Mucosa of gallbladder (tissue), 1 donor: ENCODE measurements at places on chromosomes 16 and 17.
A peak's percentile ranks its signal among the peaks of the same experiment; 100 is the strongest.

- no peak for DNase-seq
Observed at GRCh38 chr17:66379996-66380395, 77.6 kb downstream of the PRKCA start.

DNA sequence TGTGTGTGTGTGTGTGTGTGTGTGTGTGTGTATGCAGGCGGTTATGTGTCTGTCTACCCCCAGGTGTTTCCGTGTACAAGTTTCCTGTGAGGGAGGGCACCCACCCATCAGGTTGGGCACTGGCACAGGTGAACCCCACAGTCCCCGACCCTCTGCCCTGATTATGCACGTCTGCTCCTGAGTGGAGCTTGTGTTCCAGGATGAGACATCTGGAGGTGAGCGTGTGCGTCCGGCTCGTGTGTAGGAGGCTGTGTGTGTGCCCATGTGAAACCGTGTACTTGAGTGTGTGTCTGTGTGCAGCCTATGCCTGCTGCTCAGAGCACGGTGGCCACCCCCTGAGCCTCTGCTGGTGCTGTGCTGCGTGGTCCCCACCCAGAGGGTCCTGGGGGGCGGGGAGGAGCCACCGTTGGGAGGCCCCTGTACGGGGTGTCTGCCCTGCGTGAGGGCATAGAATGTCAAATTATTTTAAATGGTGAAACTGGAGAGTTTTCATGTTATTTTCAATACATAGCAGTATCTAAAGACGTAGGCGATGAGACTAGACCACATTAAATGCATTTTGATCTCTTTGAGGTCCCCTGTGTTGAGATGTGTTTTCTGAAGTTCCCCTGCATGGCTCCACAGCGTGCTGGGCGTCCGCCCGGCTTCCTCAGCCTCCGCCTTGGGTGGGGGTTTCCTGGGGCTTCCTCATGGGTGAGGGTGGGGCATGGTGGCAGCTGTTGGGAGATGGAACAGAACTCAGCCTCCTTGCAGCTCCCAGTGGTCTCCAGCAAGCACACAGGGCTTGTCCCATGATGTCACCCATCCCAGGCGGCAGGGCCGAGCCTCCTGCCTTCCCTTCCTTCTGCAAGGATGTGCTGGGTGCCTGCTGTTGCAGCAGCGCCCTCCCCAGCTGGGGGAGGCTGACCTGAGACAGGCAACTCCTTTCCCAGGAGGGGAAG is 43.4 kb downstream of the KCNJ12 start:
- DNase-seq, result no peak

DNA sequence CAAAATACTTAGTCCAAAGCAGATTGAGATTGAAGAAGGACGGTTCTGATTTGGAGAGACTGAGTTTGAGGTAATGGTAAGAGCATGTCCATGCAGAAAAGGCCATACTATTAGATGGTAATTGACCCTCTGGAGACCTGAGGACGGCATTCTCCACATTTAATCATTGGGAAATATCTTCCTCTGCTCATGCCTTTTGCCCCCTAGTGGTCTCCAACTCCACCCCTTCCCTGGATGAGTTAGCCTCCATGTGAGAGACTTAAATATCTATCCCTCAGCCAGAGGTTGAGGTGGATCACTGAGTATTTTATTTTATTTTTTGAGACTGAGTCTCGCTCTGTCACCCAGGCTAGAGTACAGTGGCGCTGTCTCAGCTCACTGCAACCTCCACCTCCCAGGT is 10.4 kb upstream of the OR3A1 start:
- no peak for DNase-seq

DNA sequence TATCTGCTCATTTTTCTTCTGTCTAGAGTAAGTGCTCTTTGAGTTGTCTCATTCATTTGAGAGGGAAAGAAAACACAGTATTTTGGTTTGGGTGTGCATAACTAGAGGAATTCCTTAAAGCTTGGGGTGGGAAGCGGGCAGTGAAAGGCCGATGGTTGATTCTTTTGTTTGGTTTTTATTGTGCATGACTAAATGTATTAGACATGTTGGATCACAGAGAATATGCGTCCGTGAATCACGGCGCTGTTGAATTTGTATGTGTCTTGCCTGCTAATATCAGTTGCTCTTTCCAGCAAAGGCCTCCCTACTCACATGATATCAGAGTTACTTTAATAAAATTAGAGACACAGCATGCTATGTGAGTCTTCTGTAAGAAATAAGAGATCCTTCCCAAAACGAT is 180.0 kb downstream of the CHD9NB start:
- DNase-seq, result no peak

DNA sequence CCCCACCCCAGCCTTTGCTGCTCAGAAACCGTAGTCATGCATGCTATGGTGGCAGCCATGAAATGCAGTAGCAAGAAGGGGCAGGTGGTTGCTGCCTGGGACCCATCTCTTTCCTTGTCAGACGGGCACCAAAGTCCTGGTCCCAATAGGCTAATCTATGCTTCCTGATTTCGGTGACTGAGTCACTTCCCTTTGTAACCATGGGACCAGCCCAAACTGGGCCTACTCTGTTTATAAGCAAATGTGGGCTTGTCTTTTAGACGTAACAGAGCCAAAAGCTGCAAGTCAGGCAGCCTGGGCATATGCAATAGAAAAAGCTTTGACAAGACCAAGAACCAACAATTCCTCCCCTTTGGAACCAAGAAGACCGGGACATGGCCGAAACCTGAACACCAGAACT is 99.1 kb upstream of the RBBP6 start:
- DNase-seq, result no peak

DNA sequence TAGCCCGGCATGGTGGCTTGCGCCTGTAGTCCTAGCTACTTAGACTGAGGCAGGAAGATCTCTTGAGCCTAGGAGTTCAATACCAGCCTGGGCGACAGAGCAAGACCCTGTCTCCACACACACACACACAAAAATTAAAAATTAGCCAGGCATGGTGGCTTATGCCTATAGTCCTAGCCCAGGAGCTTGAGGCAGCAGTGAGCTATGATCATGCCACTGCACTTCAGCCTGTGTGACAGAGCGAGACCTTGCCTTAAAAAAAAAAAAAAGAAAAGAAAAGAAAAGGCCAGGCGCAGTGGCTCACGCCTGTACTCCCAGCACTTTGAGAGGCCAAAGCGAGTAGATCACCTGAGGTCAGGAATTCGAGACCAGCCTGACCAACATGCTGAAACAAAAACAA is 23.9 kb downstream of the C17orf75 start:
- DNase-seq, result no peak

DNA sequence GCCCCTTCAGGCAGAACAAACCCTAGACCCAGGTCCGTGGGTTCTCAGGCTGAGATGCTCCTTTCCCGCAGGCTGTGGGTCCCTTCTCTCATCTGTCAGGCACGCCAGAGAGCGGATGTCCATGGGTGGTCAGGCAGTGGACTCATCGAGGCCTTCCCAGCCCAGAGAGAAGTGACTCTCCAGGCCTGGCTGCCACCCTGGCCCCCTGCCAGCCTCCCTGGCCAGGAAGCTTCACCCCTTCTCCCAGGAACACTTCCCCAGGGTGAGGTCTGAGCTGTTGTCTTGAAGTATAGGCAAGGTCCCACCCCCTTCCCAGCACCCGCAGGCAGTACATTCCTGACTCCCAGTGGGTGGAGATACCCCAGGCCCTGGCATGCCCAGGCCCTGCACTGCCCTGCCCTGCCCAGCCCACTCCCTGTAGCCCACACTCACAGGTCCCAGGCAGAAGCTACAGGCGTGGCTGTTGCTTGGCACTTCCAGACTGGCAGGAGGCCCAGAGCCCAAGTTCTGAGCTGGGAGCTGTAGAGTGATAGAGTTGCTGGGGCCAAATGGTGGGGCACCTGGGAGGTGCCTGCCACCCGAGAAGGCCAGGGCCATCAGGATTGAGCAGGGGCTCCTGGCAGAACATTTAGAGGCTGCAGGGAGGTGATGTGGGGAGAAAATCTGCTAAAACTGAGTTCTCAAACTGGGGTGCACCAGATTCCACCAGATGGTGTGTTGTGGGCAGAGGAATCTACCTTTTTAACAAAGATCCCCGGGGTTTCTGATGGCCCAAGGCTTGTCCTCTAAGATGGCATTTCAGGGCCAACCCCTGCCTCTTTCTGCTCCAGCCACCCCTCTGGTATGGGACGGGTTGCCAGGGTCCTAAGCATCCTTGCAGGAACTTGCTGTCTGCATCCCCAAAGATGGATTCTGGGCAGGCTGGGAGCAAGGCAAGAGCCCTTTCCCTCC is 6.7 kb downstream of the ITGA3 start:
- peak; percentile 86 for DNase-seq

- no peak for DNase-seq
Observed at GRCh38 chr16:65126845-65127624, 5.2 kb upstream of the CDH11 start.

GRCh38 chr17:40793832-40794231 is 5.9 kb downstream of the KRT28 start:
- no peak for DNase-seq

DNA sequence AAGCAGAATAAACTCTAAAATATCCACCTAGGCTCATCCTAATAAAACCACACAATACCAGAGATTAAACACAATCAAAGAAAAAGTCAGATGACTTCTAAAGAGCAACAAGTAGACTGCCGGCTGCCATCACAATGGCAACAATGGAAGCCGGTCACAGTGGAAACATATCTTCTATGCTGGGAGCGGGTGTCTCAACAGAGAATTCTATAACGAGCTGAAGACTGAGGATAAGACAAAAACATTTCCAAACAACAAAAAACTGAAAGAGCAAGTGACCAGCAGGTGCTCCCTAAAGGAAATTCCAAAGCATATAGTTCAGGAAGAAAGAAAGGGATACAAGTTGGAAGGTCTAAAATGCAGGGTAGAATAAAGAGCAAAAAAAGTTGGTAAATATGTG is 8.9 kb downstream of the NSMCE1 start:
- no peak for DNase-seq

DNA sequence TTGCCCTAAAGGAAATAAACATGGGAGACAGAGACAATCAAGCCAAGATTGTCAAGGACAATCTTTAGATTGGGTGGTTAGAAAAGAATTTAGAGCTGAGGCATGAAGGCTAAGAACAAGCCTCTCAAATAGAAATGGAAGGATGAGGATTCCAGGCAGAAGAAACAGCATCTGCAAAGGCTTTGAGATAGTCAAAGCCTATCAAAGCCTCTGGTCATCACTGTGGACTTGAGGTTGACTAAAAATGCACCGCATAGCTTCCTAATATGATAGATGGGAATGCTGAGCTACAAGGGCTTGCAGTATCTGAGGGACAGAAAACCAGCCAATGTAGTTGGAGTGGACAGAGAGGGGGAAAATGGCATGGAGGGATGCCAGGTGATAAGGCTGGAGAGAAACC is 109.8 kb upstream of the FAM20A start:
- DNase-seq, result no peak

- DNase-seq, result no peak
Observed at GRCh38 chr17:38325221-38325851, 18.4 kb downstream of the GPR179 start.

GRCh38 chr16:23597003-23597756 is 1.1 kb upstream of the NDUFAB1 start:
- no peak for DNase-seq

- no peak for DNase-seq
Observed at GRCh38 chr17:32654324-32654723, 167.5 kb downstream of the CDK5R1 start.

DNA sequence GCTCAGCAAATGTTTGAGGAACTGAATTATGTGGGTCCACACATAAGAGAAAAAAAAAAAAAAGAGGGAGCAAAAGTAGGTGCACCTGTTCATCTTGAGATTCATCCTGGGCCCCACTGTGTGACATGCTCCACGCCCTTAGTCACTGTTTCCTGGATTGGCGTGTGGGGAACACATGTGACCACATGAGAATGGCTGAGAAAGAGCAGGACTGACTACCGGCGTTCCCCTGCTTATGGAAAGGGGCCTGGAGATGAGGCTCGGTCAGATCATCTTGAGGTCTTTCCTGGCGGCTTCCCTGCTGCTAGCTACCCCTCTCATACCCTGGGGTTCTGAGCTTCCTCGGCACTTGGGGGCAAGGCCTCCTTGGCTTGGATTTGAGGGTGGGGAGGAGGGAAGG is 3.9 kb downstream of the DEXI start:
- DNase-seq, result no peak

DNA sequence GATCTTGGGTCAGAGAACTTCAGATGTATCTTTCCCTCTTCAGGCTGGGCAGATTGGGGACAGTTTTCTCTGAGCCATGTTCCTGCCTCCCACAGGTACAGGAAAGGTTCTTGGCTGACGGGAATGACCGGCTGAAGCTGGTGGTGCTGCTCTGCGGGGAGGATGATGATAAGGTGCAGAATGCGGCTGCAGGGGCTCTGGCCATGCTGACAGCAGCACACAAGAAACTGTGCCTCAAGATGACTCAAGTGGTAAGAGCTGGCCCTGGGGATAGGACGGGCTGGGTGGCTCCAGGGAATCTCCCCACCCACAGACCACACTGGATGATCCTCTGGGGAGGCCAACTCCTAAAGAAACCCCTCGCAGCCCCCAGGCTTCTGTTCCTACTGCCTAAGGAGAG is 10.9 kb downstream of the SLC35G3 start:
- DNase-seq, result no peak

DNA sequence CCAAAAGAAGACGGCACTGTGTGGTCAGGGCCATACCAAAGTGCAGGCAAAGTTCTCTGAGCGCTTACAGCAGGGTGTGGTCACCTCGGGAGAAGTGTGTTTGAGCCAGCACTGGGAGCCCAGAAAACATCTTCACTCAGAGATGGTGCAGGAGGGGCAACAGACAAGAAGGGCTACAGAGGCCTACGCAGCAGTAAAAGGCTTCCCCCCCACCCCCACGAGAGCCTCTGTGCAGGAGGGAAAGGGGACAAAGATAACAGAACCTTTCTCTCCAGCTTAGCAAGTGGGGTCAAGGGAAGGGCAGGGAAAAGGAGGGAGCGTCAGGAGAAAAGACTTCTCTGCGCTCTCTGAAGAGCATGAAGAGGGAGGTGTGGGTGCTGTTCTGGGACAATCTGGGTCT is 2.8 kb downstream of the VAT1 start:
- DNase-seq, result no peak

DNA sequence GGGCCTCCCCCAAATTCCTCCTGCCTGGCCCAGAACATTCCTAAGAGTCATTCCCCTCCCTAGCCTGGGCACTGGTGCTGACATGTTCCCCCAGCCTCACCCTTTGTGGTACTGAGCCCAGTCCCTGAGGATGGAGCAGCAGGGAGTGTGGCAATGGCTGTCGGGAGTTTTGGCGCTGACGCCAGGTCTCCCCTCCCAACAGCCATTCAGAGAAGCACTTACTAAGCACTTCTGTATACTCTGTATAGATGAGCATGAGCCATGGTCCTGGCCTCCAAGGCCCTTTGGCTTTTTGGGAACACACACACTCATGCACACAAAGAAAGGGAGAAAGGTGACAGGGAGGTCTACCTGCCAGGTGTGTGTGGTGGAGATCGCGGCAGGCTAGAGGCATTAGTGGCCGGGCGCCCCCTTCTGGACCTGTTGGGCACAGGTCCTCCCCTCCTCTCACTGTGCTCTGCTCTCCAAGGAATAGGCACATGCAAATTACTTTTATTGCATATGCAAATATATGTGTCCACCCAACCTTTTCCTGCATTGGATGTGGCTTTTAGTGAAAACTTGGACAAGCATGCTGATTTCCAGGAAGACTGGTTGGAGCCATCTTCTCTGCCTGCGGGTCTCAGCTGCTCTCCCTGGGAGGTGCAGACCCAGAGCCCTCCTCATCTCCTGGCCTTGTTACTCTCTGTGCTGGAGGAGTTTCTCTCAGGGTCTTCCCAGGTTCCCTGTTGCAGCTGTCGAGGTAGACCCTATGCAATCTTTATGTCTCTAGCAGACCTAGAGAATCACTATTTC is 17.4 kb upstream of the C17orf107 start:
- DNase-seq, result peak; percentile 52

GRCh38 chr16:69852815-69853214 is 90.7 kb downstream of the WWP2 start:
- no peak for DNase-seq
